ENCODE measurements at places on chromosomes 7 and 10.

- DNase-seq = no peak
Measured at GRCh38 chr7:4164556-4164955, 517.5 kb upstream of the FOXK1 start.

GRCh38 chr7:144738708-144739314 is 97.0 kb downstream of the TPK1 start:
- peak; percentile 34 for DNase-seq

DNA sequence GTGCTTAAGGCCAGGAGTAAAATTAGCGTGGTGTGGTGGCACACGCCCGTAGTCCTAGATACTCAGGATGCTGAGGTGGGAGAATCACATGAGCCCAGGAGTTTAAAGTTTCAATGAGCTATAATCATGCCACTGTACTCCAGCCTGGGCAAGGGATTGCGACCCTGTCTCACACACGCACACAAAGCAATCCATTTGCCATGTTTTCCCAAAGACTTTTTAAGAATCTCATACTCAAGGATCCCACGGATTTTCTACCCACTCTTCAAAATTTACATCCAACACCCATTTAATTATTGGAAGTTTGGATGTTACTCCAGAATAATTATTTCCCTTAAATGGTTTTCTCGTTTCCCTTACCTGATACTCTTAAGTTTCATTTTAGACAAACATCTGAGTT is 47.9 kb downstream of the IGF2BP3 start:
- DNase-seq = no peak

- no peak for DNase-seq
Measured at GRCh38 chr7:50204581-50204980, 99.9 kb upstream of the IKZF1 start.

- DNase-seq = no peak
Measured at GRCh38 chr10:132281915-132282666, 25.7 kb downstream of the STK32C start.

- DNase-seq = peak; percentile 6
Measured at GRCh38 chr7:20032741-20033140, 184.4 kb downstream of the MACC1 start.

DNA sequence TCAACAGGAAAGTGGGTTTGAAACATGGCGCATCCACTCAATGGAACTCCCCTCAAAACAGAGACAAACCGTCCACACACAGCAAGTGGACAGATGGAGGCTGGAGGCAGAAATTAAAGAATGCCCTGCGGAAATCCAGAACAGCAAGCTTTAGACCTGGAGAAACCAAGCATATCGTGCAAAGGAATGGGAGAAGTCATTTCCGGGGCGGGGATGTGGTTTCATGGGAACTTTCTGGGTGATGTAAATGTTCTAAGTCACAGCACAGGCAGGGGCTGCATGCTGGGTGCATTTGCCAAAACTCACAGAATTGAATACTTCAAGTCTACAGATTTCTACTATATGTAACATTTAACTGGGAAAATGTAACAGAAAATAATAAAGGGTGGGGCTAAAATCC is 213.0 kb downstream of the PTPRN2 start:
- peak; percentile 10 for DNase-seq

- DNase-seq = no peak
Measured at GRCh38 chr7:112828696-112829095, 38.5 kb upstream of the TMEM168 start.

DNA sequence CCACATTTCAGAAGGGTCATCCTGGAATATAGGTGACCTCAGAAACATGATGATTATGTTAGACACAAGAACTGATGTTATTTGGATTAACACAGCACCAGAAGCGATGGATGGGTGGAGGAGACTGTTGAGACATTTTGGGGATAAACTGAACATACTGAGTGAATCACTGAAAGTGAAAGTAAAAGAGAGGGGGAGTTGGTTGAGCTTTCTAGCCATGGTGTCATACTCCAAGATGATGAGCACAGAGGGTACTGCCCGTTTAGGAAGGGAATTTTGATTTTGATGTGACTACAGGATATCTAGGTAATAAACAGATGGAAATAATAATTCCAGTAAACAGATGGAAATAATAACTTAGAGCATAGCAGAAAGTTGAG is 248.0 kb upstream of the NPY start:
- no peak for DNase-seq

DNA sequence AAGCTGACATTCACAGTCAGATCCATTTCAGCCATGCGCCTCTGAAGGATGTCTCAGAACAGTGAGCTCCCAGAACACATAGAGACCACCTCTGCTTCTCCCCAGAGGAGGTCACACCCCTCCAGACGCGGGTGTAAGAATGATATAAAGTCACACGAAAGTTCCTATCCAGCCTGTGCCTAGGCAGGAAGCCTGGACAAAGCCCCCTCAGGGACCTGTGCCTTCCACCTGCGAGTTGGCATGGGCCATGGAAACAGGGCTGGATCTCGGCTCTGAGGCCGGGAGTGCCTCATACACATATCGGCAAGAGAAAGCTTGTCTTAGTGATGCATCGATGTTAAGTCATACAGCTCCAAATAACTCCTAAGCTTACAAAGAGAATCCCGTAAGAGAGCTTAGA is 5.0 kb downstream of the VIPR2 start:
- DNase-seq = no peak

All from fibroblast of skin of back (primary cell).